ENCODE measurements at places on chromosomes 1 and 21.

- DNase-seq, result peak; percentile 68
Observed at GRCh38 chr1:159826441-159827101, at the start of gene SLAMF8. TSS of gene SLAMF8 (plus strand) at chr1:159826873. CDS start at chr1:159826899, 26 bp downstream.

GRCh38 chr1:28064064-28064463 lies 24.3 kb downstream of the EYA3 start:
- DNase-seq, result no peak

DNA sequence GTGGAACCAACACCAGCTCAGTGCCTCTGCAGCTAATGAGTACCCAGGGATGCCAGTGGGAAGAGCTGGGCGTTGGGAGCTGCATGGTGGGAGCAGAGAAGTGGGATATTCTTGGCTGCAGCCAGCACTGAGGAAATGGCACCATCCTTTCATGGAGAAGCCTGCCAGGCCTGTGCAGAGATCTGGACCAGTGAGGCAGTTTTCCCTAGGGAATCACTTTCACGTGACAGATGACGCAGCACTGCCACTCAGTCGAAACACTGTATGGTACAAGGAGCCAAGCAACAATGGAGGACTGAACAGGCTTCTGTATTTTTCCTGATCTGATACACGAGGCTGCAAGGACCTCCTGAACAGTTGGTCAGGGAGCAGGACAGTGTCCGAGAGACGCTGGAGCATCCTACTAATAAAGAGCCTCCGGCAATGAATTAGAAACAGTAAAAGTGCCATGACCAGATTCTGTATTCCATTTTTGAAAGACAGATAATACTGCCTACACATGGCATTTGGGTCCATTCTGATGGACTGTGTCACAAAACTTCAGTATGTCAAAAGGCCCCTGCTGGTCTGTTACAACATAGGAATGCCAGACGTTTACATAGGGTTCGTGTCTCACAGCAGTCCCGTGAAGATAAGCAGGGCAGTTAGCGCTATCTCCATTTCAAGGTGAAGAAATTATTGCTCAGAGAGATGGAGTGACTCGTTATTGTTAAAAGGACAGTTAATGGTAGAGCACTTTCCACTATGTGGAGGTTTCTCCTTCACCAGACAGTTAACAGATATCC lies 44.0 kb upstream of the LMO4 start:
- no peak for DNase-seq

- DNase-seq, result no peak
Observed at GRCh38 chr1:203121186-203122015, 6.1 kb upstream of the ADORA1 start.

DNA sequence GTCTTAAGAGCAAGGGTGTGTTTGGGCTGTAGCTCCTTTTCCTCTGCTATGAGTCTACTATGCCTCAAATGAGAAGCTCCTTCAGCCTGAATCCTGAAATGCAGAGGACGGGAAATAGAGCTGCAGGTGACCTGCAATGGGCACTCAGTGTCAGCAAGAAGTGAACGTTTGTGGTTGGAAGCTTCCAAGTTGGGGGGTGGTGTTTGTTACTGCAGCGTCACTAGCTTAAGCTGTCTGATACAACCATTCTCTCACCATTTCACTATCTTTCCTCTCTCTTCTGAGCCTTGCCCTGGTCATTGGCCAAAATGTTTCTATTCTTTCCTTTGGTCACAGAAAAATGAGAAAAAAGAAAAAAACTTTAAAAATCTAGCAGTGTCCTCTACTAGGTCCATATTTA lies 19.4 kb downstream of the TRIM67 start:
- no peak for DNase-seq
